ENCODE measurements at places on chromosomes 7 and 10.

DNA sequence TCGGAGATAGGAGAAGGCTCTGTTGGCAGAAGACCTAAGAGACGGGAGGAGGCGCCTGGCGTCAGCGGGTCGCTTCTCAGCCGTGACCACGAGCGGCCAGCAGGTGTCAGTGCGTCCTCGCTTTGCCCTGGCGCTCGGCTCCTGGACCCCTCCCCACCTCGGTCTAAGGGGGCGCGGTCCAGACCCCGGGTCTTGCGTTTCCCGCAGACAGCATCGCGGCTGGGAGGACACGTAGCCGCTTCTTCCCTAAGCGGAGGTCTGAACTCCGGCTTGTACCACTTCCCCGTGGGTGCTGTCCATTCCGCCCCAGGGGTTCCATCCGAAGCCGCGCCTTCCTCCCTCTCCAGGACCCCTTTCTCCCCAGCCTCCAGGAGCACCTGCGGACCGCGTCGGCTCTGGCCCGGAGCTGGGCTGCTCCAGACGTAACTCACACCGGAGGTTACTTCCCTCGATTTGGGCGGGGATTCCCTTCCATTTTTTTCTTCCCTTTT lies 593 bp upstream of the ADRA2A start:
- DNase-seq: peak; percentile 51

DNA sequence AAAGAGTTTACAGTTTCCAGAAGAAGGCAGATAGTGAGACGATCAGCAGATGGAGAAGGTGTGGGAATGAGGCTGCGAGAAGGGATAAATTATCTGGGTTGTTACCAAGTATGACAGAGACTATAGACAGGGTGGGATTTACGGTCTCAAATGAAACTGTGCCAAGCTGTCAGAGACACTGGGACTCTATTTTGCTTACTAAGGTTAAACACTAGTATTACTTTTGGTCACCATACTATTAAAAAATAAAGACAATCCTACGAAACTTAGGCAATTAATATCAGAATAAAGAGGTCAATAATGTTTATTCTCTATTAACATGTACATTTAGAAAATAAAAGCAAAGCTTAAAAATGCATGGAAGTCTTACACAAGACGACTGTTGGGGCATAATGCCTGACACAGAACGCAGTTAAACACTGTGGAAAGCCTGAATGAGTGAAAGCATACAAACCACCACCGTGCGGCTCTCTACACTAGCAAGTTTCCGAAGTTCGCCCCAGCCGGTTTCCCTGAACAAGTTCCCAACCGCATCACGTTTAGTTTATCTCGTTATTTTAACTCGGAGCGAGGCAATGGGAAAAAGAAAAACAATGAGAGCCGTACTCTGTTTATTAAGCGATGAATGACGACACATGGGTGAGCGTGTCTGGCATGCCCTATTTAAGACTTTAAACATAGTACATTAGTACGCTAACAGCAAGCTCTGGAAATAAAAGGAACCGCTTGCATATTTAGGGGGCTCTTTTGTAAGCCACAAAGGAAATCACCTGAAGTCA lies 909 bp upstream of the CC2D2B start:
- peak; percentile 38 for DNase-seq

DNA sequence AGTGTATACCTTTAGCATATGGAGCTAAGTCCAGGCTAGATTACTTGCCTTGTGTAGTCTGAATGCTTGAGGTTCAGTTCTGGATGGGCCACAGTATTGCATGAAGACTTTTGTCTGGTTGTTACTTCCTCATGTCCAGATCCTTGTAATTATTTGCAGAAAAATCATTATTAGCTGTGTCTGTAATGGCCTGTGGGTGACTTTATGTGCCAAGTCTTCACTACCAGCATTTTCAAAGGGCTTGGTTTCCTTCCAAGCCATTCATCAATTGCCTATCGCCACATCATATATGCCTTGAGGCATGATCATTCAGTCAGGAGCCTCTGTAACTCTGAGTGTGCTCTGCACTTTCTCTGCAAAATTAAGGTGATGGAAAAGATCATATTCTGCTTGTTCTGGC lies 13.8 kb upstream of the HDAC9 start:
- DNase-seq: no peak

GRCh38 chr7:79590916-79591623 lies 137.6 kb upstream of the MAGI2 start:
- DNase-seq: no peak

- DNase-seq: no peak
Measured at GRCh38 chr7:8229927-8230326, 32.0 kb downstream of the ICA1 start.

- no peak for DNase-seq
Measured at GRCh38 chr10:3783682-3784432, 1.2 kb downstream of the KLF6 start.

- DNase-seq: no peak
Measured at GRCh38 chr10:96577069-96577468, 9.7 kb downstream of the TM9SF3 start.

GRCh38 chr7:105643851-105644250 lies 62.6 kb upstream of the EFCAB10 start:
- DNase-seq: no peak

- no peak for DNase-seq
Measured at GRCh38 chr10:43983856-43984271, 335.2 kb upstream of the ZNF32 start.

DNA sequence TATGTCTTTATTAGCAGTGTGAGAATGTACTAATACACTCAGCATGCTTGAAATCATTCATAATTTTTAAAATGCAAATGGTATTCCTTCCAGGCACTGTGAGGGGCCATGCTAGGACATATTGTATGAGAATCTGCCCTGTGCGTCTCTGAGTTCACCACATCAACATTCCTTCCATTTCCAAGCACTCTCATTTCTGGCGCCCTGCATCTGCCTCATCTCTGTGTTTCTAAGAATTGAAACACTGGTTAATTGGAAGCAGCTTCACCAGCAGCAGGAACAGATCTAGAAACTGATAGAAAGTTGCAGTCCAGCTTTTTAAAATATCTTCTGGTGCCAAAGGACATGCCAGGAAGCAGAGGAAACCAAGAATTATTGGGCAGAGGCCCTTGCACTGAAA lies 555.9 kb upstream of the DPP6 start:
- no peak for DNase-seq

DNA sequence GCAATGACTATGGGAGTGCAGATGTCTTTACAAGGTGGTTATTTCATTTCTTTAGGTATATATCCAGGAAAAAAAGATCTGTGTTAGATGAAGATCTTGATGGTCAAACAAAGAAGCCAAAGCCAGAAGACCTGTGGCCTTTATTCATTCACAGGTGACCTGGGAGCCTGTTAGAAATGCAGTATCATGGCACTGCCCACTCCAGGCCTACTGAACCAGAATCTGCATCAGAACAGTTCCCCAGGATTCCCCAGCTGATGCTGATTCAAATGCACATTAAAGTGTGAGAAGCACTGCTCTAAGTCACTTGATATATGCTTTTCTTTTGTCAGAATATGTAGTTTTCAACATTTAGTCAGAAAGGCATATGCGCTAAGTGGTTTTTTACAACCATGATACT lies 251.1 kb downstream of the IPMK start:
- no peak for DNase-seq

Measured in HTR-8/SVneo (cell line).